Breast epithelium (tissue), 4 donors: ENCODE measurements at places on chromosomes 1 and 21. TPM values are rescaled to one million over a fixed set of nuclear protein-coding genes. Genes with fewer than 3 reads are reported as not detected.

DNA sequence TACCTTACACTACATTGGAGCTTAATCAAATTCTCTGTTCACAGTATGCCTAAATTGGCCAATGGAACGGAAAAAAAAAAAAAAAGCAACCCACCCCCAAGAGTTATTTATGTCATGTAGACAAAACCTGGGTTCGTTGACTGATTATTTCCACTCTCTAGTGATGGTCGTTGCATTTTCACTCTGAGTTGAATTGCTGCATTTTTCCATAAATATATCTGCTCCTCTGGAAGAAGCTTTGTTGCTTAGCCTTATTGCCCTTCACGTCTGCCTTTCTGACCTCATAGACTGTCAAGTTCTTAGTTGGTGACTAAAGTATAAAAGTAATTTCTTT is 90.2 kb upstream of the RUNX1 start:
- DNase-seq: no peak

DNA sequence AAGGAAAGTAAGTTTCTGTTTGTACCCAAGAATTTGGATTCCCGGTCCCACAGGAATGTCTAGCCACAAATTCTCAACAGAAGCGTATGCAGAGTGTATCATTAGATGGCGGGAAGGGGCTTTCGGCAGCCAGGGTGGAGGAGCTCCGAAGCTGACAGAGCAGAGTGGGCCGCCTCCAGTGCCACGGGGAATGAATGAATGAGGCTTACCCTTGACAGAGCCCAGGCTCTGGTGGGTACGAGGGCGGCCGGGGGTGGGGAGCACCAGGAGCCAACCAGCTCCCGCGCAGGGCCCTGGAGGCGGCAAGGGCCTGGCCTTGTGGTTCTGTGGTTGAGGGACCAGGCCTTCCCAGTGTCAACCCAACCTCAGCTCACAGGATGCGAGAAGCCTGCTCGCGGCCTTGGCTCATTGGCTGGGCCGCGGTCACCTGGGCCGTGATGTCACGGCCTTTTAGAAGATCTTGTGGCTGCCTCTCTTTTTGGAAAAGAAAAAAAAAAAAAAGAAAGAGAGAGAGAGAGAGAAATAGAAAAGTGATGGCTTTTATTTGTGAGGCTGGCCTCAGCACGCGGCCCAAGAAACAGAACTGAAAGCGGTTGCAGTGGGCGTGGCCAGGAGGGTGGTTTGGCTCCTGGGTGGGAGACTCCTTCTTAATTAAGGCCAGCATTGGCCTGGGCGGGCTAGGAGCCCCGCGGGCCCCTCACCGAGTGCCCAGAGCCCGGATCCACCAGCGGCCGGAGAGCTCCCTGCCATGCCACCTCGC is 34.9 kb upstream of the RUNX3 start:
- DNase-seq: peak; percentile 56

GRCh38 chr1:167453123-167453522 is 65.2 kb downstream of the CD247 start:
- DNase-seq: no peak

- DNase-seq: no peak
Measured at GRCh38 chr1:15621975-15622374, 4.7 kb downstream of the DDI2 start.

DNA sequence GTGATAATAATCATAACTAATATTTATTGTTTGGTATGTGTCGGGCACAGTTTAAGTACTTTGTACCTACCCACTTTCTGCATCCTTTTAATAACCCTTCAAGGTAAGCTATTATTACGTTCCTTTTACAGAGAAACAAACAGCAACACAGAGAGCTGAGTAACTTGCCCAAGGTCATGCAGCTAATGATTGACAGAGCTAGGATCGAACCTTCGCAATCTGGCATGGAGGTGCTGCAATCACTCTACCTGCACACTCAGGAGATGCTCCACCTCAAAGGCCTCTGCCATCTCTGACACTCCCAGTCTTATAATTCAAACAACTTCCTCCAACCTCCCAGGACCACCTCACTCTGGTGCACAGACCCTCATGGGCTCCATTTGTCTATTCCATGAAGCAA is 137.2 kb downstream of the DMRTA2 start:
- DNase-seq: no peak

DNA sequence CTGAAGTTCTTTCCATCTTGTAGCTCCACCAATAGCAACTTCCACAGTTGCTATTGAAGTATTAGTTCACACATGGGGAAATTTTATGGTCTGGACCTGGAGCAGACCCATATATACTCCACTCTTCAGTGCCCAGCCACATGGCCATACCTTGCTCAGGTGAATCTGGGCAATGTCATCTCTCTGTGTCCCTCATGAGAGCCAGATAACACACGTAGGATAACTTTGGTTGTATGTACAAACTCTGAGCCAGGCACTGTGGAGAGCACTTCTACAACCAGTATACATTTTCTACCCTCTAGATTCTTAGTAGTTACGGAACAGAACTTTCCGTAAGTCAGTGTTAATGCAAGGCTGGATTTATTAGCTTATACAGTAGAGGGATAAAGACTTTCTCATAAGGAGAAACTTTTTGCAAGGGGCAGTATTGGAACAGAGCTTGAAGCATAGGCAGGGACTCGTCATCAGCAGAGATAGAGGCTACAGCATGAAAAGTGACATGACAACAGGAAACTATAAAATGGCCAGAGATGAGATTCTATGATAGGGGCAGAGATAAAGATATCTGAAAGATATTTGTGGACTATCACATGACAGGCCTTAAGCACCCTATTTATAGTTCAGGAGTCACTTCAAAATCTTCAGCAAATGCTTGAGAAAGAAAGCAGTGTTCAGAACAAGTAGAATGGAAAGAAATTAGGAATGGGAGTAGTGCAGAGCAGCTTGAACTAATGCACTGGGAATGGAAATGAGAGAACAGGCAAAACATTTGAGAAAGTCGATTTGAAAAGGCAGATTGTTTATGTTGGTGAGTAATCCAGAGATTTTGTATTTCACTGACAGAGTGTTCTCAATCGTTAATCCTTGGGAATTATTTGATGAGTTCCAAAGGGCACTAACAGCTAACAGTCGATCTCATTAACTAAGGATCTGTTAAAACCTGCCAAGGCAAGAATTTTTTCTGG is 481.8 kb downstream of the USP25 start:
- no peak for DNase-seq

GRCh38 chr1:59151387-59151761 is 145.5 kb upstream of the FGGY start:
- DNase-seq: no peak

GRCh38 chr1:66981679-66982078 is 56.9 kb downstream of the MIER1 start:
- DNase-seq: no peak

GRCh38 chr1:93988634-93989350 is 79.6 kb upstream of the GCLM start:
- DNase-seq: no peak

TEX38 gene
- total RNA-seq: not detected

GRCh38 chr1:111980686-111981085 is 8.8 kb downstream of the KCND3 start:
- DNase-seq: no peak

DNA sequence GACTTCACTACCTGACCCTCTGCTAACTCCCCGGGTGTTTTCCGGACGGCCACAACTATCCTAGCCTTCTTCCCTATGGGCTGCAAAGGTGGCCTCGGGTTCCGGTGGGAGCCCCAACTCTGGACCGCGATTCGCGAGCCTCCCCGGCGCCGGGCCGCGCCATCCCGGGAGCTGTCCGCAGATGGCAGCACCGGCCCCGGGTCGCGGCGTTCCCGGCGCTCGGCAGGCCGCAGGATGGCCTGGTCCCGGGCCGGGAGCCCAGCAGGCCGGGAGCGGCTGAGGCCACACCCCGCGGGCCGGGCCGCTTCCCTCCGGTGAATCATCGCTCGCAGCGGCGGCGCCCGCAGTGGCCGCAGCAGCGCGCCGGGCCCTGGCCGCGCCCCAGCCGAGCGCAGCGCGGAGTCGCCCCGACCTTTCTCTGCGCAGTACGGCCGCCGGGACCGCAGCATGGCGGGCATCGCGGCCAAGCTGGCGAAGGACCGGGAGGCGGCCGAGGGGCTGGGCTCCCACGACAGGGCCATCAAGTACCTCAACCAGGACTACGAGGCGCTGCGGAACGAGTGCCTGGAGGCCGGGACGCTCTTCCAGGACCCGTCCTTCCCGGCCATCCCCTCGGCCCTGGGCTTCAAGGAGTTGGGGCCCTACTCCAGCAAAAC is at the start of gene CAPN2:
TSS of gene CAPN2 (plus strand) at position 346 of the 656 bp plus-strand sequence. CDS start at position 448, 102 bp downstream.
- peak; percentile 76 for DNase-seq

ATP6V1G3 gene
- not detected for total RNA-seq

LCE1E gene
- not detected for total RNA-seq

GRCh38 chr1:198903621-198904020 is 264.8 kb downstream of the PTPRC start:
- no peak for DNase-seq

GRCh38 chr1:205690122-205690756 is 9.9 kb upstream of the SLC45A3 start:
- DNase-seq: no peak
